ENCODE measurements at places on chromosomes 6 and 20.

DNA sequence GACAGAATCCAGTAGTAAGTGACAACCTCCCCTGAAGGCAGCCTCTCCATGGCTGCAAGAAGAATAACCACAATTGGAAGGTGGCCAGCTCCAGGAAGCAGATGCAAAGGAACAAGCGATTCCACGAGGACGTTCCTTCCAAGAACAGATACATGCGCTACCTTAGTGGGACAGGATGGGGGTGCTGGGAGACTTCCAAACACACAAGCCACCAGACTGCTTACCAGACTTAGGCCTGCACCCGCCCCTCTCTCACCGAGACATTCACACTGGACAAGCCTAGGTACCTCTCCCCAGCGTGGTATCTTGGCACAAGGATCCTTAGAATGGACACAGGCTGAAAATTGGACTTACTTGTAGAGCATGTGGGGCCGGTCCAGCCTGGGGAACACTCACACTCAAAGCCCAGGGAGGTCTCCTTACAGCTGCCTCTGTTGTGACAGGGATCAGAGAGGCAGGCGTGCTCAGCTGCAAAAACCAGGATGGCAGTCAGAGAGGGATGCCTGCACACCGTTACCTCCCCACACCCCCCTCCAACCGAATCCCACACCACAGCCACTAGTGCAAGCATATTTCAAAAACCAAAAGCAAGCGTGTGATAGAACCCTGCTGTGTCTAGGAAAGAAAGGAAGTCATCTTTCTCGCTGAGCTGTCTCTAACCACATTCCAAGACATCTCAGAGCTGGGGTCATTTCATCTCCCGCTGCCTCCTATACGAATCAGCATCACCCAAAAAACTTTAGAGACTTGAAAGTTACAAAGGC is 22.4 kb downstream of the JAG1 start:
- DNase-seq: no peak

DNA sequence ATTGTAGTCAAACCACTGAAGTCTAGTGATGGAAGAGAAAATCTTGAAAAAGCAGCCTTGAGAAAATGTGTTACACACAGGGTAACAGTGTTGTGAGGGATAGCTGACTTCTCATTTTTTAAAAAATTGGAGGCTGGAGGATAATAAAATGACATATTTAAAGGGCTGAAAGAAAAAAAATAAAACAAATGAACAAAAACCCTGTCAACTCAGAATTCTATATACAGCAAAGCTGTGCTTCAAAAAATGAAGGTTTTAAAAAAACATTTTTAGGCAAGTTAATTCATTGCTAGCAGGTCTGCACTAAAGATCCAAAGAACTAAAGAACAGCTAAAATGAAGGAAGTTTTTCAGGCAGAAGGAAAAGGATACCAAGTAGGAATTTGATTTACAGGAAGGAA is 31.1 kb downstream of the VTA1 start:
- no peak for DNase-seq

DNA sequence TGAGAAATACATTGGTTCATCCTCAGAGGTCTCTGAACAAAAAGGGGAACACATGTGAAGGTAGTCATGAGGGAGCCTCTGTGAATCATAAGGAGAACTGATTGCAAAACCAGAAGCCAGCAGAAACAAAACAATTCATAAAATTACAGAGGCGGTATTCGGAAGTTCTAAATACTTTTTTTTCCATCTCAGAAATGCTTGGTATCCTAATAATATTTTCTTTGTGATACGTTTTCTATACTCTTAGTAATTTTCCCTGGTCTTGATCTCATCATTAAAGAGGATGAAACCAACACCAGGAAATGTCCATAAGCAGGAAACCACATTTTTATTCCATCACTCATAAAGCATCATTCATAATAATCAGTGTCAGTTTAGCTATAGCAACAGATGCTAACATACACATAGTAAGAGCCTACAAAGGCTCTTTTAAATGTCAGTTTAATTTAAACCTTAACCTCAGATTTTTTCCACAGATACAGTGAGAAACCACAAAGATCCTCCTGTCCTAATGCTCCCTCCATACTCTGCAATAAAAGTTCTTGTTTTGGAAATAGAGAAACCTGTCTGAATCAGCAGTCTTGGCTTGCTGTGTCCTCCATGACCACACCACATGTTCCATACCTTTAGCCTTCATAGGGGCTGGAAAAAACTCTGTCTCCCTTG is 29.2 kb downstream of the SGK1 start:
- no peak for DNase-seq

- no peak for DNase-seq
These were observed 34.5 kb downstream of the MOCS1 start for GRCh38 chr6:39899554-39900295.

DNA sequence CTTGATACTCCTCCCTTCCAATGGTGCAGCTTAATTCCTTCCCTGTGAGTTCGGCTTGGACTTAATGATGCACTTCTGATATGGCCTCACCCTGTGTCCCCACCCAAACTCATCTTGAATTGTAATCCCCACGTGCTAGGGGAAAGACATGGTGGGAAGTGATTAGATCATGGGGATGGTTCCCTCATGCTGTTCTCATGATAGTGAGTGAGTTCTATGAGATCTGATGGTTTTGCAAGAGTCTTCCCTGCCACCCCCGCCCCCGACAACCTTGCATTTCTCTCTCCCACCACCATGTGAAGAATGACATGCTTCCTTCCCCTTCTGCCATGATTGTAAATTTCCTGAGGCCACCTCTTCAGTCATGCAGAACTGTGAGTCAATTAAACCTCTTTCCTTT is 50.3 kb upstream of the HLA-G start:
- DNase-seq: no peak

DNA sequence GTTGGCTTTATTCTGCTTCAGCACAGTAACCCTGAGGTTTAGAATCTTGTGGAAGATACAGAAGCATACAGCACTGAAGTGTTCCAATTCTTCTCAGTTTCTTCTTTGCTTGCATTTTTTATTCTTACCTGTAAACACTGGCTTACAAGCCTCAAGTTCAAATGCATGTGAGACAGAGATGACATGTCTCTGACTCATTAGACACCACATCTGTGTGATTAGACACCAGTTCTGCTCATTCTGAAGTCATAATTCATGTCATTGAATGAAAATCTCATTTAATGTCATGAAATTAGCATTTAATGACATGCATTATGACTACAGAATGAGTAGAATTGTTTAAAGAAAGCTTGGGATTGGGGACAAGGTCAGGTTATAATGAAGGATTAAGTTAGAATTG is 5.8 kb downstream of the GZF1 start:
- DNase-seq: no peak
